ENCODE measurements at places on chromosomes 12 and 14.

DNA sequence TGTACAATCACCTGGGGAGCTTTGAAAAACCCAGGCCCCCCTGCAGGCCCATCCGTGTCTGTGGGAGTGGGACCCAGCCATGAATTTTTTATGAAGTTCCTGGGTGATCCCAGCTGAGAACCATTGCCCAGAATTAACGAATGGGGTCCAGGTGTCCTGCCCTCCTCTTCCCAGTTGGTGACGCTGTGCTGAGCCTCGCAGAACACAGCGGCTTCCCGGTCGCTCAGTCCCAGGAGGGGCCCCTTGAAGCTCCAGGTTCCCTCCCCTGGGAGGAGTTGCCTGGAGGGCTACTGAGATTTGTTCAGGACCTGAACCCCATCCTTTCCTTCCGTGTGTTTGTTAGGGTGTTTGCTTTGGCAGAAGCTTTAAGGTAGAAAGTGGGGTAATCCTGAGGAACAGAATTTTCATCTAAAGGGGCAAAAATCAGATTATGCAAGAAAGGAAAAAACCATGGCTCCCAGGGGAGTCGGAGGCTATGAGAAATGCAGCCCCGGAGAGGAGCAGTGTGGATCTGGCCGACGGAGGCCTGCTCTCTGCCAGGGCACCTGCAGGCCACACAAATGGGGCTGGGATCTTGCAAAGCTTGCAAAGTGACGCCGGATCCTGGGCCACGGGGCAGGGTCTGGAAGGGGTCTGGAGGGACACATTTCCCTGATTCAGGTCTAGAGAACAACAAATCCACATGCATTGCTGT lies 164.7 kb upstream of the PRMT8 start:
- no peak for DNase-seq

DNA sequence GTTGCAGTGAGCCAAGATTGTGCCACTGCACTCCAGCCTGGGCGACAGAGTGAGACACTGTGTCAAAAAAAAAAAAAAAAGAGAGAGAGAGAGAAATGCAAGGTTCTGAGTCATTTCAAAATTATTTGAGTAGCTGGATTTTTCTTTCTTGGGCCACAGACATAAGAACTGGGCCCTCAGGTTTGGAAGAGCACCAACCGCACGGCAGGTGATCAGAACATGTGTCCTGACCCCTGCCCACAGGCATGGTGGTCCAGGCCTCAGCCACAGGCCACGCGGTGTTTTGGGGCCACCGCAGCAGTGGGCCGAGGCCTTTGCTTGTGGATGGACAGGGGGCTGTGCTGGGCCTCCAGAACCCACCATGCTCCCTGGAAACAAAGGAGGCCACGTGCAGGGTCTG lies 126.7 kb downstream of the CALM1 start:
- no peak for DNase-seq

DNA sequence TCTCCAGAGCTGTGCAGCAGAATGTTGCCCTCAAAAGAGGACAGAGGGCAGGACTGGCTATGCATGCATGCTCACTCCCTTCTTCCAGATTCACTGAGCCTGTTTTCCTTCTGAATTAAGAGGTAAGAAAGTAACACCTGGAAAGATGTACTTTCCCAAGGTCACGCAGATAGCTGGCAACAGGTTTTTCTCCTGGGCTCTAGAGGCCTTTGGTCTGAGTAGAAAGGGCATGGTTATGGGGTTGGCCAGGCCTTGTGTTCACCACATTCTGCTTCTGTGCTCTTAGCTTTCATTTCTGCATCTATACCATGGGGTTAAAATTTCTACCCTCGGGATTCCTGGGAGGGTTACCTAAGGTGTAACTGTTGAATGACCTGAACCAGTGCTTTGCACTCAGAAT lies 57.5 kb downstream of the RASSF3 start:
- DNase-seq = no peak

- DNase-seq = no peak
Observed at GRCh38 chr14:74161526-74162158, 76.9 kb downstream of the LIN52 start.

DNA sequence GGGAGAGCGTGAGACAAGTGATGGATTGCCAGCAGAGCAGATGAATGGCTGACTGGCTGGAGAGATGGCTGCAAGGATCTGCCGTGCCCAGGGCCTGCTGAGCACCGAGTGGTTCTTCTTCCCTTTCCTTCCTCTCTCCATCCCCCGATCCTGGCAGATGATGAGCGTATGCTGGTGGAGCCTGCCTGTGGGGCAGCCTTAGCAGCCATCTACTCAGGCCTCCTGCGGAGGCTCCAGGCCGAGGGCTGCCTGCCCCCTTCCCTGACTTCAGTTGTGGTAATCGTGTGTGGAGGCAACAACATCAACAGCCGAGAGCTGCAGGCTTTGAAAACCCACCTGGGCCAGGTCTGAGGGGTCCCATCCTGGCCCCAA lies 15.5 kb downstream of the SDSL start:
- no peak for DNase-seq

DNA sequence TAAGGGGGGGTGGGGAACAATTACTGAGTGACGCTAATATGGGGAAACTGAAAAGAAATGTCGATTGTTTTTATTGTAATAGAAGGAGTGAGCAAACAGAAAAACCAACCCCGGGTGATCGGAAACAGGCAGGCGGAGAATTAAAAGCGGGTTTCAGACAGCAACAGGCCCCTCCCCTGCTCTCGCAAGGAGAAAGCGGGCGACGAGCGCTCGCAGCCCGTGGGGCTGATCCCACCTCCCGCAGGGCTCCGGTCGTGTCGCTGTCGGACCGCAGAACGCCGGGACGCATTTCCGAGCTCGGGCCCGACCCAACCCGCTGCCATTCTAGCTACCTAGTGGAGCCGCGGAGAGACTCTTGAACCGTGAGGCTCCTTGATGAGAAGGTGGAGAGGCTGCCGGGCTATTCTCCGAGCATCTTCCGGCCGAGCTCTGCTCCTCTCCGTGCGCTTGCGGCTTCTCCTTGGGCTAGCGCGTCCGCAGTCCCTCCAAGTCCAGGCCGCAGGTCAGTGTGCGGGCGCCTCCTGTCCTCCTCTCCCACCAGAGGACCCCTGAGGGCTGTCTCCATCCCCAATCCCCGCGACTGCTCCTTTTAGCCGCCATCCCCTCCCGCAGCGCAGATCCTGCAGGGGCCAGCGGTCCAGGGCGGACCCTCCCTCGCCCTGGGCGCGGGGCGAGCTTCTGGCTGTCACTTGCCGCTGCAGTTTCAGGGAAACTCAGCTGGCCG lies 4.1 kb upstream of the PAX9 start:
- no peak for DNase-seq

GRCh38 chr14:23186913-23187654 lies 3.6 kb upstream of the SLC7A8 start:
- DNase-seq = peak; percentile 38

DNA sequence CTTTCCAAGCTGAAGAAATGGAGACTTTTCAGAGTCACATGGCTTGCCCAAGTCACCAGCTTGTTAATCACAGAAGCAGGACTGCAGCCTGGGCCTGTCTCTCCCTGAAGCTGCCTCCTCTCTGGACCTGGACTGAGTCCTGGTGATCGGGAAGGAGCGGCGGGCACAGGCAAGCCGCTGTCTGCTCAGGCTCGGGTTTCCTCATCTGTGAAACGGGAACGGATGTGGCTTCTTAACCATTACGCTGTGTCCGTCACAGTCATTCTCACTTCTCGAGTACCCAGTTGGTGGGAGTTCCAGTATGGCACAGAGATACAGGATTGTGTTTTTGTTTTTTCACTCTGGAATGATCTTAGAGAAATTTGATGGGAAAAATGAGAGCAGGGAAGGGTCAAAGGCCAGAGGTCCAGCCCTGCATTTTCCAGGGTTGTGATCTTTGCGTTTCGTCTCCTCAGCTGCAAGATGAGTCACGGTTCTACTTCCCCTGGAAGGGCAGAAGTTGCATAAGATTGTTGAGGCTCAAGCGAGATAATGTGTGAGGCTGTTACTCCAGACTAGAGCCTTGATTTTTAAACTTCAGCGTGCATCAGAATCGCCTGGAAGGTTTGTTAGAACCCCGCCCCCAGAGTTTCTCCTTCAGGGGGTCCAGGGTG lies 7.6 kb upstream of the LRTM2 start:
- DNase-seq = no peak

GRCh38 chr12:48185181-48185919 lies 1.9 kb downstream of the CCDC184 start:
- peak; percentile 44 for DNase-seq

DNA sequence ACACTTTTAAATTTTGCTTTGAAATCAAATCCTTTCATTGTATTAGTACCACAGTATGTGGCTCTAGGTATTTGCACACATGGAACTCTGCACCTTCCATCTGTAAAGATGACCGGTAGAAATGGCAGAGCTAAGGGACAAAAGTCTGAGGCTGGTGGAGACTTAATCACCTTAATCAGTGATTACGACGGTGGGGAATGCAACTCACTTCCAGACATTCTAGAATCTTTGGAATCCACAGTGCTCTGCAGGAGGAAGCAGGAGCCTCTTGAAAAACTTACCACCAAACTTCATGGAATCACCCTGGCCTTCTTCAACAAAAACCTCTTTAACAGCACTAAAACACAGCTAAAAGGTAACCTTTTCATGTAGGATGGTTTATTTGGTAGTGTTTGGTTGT lies 3.9 kb upstream of the DACT1 start:
- no peak for DNase-seq

DNA sequence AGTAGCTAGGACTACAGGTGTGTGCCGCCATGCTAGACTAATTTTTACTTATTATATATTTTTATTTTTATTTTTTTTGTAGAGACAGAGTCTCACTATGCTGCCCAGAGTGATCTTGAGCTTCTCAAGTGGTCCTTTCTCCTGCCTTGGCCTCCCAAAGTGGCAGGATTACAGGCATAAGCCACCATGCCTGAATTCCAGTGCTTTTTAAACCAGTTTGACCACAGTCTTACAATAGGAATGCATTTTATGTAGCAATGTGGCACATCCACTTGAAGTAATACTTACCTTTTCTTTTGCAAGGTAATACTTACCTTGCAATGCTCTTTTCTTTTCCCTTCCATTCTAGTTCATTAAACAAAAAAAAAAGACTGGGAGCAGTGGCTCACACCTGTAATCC lies 38.0 kb upstream of the CPM start:
- no peak for DNase-seq

GRCh38 chr14:41606532-41607303 lies at the start of gene LRFN5:
Gene LRFN5 (plus strand): TSS chr14:41606876.
- peak; percentile 20 for DNase-seq

- no peak for DNase-seq
Observed at GRCh38 chr14:90445011-90445410, 48.2 kb downstream of the CALM1 start.

- no peak for DNase-seq
Observed at GRCh38 chr12:48105321-48105866, 485 bp downstream of the SENP1 start.

DNA sequence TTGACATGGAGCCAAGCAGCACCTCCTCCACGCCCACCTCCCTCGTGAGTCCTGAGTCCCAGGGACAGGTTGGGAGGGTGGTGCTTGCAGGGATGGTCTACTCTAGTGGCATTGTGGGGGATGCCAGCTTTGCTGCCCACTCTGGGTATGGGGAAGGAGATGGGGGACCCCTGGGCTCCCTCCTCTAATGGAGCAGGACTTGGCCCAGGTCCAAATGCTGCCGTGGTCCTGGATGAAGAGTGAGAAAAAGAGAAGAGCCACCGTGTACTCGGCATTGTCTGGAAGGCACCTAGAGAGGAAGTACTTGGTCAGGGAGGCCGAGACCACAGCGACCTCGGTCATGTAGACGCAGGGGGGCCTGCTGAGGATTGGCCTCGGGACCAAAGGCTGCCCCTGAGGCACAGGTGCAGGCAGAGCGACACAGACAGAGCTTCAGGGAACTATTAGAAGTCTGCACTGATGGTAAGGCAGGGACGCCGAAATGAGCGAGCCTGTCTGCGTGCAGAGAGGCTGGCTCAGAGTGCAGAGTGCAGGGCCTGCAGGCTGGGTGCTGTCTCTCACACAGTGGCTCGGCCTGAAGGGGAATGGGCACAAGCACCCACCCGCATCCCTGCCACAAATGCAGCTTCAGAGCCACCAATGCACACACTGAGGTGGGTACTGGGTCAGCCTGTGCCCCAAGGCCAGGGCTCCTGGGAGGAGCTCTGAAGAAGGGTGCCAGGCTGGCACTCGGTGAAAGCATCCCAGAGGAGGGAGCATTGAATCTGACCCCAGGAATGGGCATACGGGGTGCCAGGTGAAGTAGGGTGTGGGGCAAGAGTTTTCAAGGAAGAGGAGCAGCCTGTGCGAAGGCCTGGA lies 17.4 kb downstream of the NGB start:
- DNase-seq = no peak

DNA sequence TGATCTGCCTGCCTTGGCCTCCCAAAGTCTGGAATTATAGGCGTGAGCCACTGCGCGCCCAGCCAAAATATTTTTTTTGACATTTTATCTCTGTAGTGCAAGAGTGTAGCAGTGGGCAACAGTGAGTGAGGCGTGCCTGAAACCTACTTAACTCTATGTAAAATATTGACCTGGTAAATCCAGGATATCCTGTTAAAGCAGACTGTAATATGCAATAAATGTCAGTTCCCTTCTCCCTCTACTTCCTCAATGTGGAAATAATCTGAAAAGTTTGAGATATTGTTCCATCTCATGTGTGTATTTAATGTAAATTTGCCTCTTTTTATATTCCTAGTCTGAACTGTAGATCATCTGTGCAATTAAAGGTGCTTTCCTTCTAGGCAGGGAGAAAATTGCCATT lies 9.5 kb upstream of the CDK17 start:
- no peak for DNase-seq

- DNase-seq = peak; percentile 79
Observed at GRCh38 chr12:50505675-50506530, 1.1 kb downstream of the DIP2B start.

GRCh38 chr14:100201701-100202100 lies 37.2 kb upstream of the YY1 start:
- DNase-seq = no peak

- no peak for DNase-seq
Observed at GRCh38 chr12:6082613-6083012, 41.9 kb downstream of the VWF start.

DNA sequence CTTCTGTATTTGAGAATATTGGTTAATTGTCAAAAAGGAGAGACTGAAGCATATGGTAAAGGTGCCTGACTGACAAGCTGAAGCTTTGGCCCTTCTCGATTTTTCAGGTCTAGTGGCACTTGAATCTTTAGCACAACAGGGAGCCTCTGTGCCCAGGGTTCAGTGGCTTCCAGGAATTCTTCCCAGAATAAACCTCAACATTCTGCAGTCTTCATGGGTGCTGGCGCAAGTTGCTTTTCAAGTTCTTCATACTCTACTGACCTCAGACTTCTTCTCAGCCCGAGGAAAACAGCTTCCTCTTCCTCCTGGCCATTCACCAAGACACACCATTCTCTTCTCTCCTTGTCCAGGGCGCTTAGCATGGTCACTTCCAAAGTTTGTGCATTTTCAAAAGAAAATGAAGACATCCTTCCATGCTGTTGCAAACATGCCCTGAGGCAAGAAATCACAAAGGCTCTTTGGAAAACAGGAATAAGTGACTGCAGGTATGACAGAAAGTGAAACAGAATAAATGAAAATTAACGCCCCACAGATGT lies 89.9 kb downstream of the MGST1 start:
- DNase-seq = no peak

GRCh38 chr14:22561661-22562579 lies 27.1 kb downstream of the DAD1 start:
- DNase-seq = no peak

- DNase-seq = no peak
Observed at GRCh38 chr12:74514098-74514872, 23.4 kb upstream of the ATXN7L3B start.
